WTC11 (cell line): ENCODE measurements at places on chromosomes 11 and 22. TPM values are rescaled to one million over a fixed set of nuclear protein-coding genes. Genes with fewer than 3 reads are reported as not detected.

Gene DEFB131B
- not detected in 3 replicates for total RNA-seq

Gene MRGPRF
- 3.8 to 6.5 TPM (median 5.5 TPM) in 3 replicates for total RNA-seq

Gene OTOG
- total RNA-seq: 1.4 to 3.5 TPM (median 2.1 TPM) in 3 replicates

Gene C11orf97
- total RNA-seq: not detected in 3 replicates

Gene SLC25A17
- total RNA-seq: 22.0 to 29.6 TPM (median 25.2 TPM) in 3 replicates

Gene MPEG1
- total RNA-seq: 0.05 to 0.09 TPM in 2 of 3 replicates, not detected in the other

Gene SCGB2A2
- not detected in 3 replicates for total RNA-seq

DNA sequence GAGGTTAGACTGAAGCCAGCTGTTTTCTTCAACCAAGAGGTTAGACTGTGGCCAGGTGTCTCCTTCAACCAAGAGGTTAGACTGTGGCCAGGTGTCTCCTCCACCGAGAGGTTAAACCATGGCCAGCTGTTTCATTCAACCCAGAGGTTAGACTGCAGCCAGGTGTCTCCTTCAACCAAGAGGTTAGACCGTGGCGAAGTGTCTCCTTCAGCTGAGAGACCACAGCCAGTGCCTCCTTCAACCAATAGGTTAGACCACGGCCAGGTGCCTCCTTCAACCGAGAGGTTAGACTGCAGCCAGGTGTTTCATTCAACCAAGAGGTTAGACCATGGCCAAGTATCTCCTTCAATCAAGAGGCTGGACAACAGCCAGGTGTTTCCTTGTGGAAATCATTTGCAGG is 498.1 kb downstream of the TBC1D22A start:
- DNase-seq: no peak

DNA sequence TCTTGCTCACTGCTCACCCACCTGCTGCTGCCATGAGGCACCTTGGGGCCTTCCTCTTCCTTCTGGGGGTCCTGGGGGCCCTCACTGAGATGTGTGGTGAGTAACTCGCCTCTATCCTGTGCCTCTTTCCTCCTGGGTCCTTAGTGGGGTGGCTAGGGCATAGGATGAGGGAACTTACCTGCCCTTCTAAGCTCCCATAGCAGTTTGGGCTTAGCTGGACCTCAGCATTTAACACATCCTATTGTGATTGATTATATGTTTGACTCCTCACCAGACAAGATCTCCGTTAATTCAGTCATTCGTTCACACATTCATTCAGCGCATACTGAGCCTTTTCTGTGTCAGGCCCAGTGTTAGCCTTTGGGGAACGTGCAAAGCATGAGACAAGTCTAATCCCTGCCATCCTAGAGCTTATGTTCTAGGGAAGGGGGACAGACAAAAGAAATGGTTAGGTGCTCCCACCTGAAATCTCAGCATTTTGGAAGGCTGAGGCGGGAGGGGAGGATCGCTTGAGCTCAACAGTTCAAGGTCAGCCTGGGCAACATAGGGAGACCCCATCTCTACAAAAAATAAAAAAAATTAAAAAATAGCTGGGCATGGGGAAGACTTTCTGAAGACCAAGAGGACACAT is 441 bp downstream of the TCN2 start:
- DNase-seq: no peak

DNA sequence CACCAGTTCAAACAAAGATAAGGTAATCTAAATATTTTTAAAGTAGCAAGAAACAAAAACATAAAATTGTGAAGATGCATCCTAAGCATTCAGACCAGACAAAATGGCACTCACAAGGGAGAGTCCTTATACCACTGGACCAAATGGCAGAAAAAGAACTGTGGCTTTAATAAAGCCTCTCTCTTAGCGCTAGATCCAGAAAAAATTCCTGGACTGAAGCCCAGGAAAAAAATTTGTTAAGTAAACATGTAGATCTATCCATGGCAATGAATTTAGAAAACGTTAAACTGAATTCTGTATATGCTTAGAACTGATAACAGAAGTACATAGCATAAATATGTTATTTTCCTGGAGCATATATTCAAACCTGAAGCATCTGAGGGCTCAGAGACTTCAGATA is 11.8 kb upstream of the CD59 start:
- DNase-seq: no peak

DNA sequence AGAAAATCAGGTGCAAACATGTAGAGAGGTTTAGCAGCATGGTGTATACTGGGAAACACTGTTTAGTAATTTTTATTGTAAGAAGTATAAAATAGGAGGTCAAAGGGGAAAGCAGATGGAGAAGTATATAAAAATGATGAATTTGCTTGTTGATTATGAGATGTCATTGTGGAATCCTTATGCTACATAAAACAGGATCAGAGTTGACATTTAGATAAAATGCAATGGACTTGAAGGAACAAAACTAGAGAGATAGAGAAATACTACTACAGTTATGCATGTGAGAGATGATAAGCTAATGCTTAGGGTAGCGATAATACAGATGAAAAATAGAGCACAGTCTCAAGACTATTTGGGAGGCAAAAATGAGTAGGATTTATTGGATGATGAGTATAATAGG is 191.9 kb upstream of the CTSC start:
- DNase-seq: no peak

DNA sequence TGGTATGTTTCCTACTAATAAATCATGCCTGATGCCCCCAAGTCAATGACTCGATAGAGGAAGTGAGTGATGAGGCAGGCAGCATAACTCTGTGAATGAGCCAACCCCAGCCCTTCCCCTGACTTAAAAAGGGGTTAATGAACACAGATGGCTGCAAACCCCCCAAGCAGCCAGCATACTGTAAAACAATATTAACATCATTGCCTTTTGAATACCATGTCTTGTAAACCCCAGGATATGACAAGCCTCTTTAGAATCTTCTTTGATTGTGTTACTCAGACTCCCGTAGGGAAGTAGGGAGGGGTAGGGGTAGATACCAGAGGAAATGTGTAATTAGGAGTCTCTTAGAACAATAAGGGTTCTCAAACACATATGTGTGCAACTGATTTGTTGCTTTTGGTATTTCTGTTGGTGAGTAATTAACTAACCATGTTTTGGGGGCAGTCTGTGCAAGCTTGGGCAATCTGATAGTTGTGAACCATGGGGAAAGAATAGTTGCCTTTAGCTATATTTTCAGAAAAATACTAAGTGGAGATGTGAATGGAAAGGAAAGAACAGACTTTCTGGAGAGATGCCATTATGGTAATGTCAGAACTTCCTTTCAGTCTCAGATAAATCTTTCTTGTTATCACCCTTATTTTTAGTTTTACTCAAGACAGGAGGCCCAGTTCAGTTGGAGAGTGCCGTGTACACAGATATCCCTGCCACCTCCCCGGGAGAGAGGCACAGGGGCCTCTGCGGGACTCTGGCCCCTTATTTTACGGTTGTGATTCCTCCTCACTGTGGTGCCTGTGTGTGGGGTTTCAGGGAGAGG is 701.8 kb downstream of the NTM start:
- no peak for DNase-seq

- no peak for DNase-seq
Measured at GRCh38 chr11:93652161-93652597, 9.3 kb upstream of the CEP295 start.

- DNase-seq: no peak
Measured at GRCh38 chr22:28867191-28867590, 16.2 kb upstream of the ZNRF3 start.

- no peak for DNase-seq
Measured at GRCh38 chr11:111456859-111457730, 55.1 kb downstream of the BTG4 start.

GRCh38 chr11:32333320-32333991 is 101.9 kb downstream of the WT1 start:
- peak; percentile 79 for DNase-seq

- DNase-seq: no peak
Measured at GRCh38 chr22:48751539-48752437, 1075.9 kb downstream of the BRD1 start.

DNA sequence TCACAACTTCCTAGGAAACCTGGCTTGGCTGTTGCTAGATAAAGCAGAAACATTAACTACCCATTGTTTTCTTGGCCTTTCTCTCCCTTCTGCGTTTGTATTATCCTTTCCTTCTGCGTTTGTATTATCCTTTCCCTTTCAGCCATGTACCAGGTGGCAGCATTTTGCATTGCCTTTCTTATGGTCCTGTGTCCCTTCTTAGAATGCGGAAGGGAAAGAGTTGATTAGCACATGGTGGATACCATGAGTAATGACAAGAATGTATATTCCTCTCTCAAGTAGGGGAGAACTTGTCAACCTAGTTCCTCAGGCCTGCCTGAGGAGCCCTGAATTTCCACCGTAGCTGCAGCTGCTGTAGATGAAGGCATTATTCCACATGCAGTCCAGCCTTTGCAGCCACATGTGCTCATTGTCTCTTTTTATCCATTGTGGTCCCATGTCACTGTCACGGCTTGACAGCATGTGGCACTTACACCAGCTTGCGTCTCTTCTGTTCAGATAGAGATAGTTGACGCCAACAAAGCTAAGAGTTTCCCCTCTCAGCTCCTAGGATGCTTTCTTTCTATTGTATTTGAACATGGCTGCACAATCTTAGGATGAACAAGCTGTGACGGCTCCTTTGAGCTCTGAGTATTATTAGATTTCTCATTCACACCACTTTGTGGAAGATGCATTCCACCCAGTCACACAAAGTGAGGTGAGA is 44.8 kb downstream of the SLN start:
- DNase-seq: no peak

- no peak for DNase-seq
Measured at GRCh38 chr22:48885919-48886305, 941.8 kb downstream of the BRD1 start.

DNA sequence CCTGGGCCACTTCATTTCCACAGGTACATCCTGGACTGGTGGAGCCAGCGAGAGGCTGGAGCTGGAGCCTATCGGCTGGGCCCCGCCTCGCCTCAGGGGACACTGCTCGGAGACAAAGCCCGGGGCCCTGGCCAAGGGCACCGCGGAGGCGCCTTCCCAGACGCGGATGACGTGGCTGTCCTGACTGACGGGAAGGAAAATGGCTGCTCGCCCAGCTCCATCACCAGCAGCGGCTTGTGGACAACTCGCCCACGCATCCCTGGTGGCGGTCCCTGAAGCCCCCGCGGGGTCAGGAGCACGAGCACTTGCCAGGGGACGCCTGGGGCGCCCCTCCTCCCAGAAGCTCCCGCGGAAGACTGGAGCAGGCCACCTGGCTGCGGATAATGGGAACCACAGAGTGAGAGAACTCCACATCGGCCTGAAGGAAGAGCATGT is 49.6 kb downstream of the CECR2 start:
- peak; percentile 50 for DNase-seq

GRCh38 chr11:43268786-43269185 is 43.0 kb upstream of the API5 start:
- no peak for DNase-seq

DNA sequence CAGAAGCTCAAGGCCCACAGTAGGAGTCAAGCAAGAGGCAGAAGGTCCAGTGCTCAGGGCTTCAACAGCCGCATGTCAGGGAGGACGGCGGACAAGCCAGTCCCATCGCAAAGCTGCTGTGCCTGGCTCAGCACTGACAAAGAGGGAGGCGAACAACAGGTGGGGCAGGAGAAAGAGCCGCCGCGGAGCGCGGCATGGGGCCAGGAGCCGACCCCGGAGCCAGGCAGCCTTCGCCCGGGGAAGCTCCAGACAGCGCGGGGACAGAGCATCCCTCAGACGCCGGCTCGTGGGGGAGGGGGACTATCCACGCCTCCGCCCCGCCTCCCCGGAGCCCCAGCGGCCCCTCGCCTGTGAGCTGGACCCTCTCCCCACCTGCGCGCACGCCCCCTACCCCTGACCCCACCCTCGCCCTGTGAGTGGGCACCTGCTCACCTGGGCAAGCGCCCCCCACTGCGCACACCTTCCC is 369 bp downstream of the DHCR7 start:
- peak; percentile 73 for DNase-seq

DNA sequence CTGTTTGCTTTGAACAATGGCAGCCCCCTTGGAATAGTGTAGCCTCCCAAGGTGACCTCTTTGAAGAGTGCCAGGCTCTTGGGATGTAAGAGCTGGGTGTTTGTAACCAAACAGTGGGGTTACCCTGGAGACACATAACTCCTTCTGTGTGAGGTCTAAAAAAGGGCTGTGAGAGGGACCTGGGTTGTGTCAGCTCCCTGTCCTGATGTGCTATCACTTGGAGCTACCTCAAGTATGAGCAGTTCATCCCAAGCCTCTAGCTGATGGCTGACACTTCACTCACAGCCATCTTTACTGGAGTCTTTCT is 40.2 kb downstream of the TSPAN18 start:
- DNase-seq: no peak

GRCh38 chr11:8221046-8221723 is 42.5 kb downstream of the LMO1 start:
- no peak for DNase-seq

GRCh38 chr22:44012162-44012561 is 11.9 kb upstream of the PARVB start:
- no peak for DNase-seq
